ENCODE measurements at places on chromosomes 2 and 18.

DNA sequence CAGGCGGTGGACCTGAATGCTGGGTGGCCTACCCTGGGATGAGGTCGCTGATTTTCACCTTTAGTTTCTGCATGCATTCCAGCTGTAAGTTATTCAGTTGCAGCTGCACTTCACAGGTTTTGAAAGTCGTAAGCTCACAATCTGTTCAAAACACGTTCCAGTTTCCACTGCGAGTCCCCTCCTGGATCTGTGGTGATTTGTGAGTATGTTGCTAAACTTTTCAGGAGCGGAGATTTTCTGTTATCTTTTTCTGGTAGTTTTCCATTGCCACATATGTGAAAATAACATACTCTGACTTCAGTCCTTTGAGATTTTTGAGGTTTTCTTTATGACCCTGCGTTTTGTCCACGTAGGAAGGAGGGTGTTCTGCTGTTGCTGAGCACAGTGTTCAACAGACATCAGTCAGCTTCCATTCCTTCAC is 102.1 kb downstream of the SNTG2 start:
- DNase-seq: no peak

DNA sequence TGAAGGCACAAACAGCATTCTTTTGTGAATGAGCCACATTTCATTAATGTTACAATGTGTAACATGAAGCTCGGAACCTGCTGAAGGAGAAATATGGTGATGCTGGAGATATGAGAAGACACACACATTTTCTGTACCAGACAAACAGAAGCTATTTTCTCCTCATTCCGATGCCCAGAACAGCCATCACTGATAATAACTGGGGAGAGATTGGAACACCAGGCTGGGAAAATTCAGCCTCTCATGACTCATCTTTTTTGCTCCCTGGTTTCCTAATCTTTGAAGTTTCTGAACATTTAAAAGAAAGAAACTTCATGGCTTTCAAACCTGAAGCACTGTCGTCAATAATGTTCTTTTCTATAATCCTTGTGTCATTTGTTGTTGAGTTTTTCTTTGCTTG is 110.9 kb downstream of the LYPD6 start:
- no peak for DNase-seq

GRCh38 chr2:142140434-142140845 is 9.6 kb upstream of the LRP1B start:
- no peak for DNase-seq

GRCh38 chr2:73859721-73860586 is 31.2 kb downstream of the STAMBP start:
- no peak for DNase-seq

GRCh38 chr18:48254077-48254602 is 155.0 kb downstream of the ZBTB7C start:
- no peak for DNase-seq

DNA sequence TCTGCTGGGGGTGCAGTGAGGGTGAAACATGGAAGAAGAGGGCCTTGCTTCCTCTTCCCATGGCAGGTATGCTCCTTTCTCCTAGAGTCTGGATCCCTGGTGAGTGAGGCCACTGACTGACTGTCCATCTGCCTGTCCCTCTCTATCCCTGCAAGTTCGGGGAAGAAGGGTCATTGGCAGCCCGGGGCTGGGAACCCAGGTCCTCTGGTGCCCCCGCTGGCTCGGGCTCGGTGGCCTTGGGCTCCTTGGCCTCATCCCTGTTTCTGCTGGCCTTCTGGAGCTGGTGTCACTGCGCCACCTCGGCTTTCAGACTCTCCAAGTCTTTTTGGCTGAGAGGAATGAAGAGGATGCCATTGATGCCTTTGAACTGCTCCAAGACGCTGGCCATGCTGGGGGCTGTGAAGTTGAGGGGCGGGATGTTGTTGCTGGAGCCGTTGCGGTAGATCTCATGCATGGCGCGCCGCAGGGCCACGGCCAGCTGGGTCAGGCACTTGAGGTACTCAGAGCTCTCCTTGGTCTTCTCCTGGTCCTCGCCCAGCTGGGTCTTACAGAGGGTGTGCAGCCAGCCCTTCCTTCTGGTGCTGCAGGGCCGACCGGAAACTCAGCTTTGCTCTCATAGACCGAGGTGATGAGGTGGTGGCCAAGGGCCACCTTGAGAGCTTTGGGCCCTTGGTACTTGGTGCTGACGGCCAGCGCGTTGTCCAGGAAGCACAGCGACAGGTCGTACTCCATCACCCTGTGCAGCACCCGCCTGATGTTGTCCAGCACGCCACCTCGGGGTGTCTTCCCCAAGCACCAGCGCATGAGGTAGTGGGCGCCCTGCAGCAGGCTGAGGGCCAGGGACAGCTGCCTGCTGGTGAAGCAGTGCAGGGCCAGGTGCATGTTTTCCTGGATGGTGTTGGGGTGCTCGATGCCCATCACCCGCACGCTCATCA is 6.3 kb downstream of the MEP1B start:
- DNase-seq: no peak
